ENCODE measurements at places on chromosomes 3 and 15.
A peak's percentile ranks its signal among the peaks of the same experiment; 100 is the strongest.

- DNase-seq, result no peak
These were observed 364.4 kb downstream of the PTPRG start for GRCh38 chr3:61925721-61926120.

DNA sequence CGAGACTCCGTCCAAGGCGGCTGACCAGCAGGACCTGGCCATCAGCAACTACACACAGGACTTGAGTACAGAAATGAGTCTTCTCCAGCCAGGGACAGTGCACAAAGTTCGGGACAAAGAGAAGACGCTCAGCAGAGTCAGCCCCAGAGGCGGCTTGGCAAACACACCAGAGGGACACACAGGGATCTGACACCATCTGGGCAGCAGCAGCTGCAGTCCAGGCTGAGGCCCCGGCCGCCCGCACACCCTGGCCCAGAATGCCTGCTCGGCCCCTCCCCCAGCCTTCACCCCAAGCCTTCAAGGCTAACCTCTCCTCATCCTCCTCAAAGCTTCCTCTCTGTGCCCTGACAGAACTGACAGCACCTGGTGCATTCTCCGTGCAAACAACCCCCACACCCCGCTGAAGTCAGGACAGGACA is 61.1 kb downstream of the XXYLT1 start:
- no peak for DNase-seq

DNA sequence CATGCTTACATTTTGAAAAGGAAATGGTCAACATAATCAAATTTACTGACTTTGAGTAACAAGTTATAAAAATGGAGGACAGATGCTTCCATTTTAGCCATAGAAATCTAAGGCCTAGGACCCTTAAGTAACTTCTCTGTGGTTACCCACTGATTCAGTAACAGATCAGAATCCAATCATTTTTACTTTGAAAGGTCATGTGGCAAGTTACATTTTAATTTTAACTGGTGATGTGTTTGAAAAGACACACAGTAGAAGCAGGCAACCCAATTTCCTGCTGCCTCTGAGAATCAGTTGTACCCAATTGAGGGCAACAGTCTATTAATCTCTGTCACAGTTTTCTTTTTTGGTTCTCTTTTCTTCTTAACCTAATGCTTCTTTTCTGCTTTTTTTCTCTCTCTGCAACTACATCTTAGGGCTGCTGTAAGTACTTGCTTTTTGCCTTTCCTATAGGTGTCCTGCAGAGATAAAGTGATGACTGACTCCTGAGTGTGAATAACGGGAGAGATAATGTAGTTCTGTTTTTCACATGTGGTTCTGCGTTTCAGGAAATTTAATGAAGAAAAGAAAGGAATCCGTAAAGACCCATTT is 3.3 kb downstream of the ZWILCH start:
- no peak for DNase-seq

GRCh38 chr3:71388535-71389120 is 194.9 kb downstream of the FOXP1 start:
- DNase-seq, result no peak

DNA sequence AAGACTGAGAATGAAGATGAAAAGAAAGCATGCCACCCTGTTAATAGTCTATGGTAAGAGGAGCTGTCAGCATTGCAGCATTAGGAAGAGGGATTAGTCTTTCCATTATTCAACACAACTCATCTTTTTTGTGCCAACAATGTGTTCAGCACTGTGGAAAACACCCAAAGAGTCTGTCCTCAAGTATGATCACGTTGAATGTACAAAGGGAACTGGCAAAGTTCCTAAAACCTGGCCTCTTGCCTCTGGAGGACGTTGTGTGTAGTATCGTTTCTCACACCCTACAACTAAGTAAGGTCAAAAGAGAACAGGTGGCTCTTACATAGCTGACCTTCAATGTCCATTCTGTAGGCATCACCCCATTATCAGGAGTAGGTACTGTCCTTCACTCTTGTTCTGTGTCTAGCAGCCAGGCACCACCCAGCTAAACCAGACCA is 147.9 kb upstream of the THBS1 start:
- DNase-seq, result no peak

DNA sequence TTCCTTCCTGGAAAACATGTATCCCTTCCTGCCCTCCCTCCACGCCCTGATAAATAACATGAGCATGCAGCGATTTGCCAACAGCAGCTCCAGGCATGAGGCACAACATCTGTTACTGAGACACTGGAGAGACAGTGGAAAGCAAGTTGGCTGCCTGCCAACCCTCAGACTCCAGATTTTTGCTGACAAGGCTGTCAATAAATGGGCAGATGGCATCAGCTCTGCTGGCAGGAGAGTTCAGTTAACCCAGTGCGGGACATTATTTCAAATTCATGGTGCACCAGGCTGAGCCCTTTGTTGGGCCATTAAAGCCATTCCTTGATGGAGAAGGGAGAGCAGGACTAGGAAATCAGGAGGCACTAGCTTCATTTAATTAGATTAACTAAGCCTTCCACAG is 293.3 kb downstream of the MEX3B start:
- no peak for DNase-seq

GRCh38 chr3:143263852-143264513 is 144.4 kb downstream of the CHST2 start:
- DNase-seq, result no peak

DNA sequence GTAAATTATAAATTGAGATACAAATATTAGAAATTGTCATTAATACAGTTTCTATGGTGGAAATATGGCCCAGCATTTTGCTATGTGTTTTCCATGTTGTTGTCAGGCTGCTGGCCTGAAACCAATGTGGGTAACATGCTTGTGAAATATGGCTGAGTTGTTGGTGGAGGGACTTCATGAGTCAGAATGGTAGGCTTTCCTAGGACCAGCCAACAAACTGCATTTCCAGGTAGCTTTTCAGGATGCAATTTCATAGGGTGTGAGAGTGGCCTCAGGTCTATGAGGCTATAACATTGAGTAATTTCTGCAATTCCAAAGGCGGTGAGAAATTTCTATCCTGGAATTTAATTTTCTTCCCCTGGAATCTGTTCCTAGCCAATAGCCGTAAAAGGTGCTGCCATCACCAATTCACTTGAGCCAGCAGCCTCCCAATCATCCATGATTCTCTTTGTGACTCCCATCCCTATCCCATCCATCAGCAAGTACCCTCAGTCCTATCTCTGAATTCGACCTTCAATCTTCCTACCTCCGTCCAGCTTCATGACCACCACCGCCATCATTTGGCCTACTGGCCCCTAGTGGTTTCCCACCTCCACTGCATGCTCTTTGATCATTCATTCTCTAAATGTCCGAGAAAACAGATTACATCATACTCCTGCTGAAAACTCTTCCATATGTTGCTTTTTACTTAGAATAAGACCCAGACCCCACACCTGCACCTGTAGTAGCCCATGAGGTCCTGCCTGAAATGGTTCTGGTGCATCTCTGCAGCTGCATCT is 276.6 kb upstream of the CFAP20DC start:
- DNase-seq, result no peak

GRCh38 chr3:177196456-177197040 is 734 bp downstream of the TBL1XR1 start:
- no peak for DNase-seq

DNA sequence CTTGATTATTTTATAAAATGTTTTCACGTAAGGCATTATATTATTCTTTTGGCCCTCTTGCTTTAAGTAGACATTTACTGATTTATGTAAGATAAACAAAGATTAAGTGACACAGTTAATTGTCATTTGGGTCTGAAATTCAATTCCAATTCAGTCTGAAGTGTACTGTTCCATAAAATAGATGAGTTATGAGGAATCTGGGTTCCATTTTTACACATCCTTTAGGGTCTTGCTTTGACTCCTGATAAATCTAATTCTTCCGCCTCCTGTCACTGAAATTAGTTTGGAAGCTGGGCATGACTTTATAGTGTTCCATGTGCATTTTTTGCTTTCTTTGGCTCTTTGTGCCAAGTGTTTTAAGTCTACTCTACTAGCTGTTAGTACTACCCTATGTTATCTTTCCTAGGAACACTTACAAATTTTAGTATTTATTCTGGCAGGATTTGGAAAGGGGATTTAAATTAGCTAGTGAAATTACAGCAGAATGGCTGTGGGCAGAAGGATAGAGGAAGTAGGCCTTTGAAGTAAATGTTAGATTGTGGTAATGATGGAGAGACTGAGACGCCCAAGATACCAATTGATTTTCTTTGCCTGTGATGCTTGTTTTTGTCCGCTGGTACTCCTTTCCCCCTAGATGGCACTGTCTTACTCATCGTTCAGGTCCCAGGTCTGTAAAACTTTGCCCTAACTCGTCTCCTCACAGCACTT is 14.3 kb downstream of the ARL8B start:
- peak; percentile 10 for DNase-seq

- no peak for DNase-seq
These were observed 136.1 kb upstream of the MEF2A start for GRCh38 chr15:99429681-99430081.

DNA sequence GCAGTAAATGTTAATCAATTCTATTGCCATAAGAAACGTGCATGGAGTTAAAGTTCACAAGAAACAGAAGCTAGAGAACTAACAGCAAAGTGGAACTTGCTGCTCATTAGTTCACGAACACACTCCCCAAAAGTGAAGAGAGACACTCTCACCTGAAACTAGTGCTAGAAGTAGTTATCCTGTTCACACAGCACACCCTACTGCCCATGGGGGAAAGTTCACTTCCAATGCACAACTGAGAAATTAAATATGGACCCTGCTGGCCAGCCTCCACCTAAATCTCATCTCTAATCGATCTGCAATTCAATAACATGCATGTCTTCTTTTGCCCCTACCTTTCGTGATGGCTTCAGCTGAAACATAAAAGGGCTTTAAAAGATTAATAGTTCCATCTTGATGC is 39.4 kb upstream of the FRMD4B start:
- DNase-seq, result no peak

DNA sequence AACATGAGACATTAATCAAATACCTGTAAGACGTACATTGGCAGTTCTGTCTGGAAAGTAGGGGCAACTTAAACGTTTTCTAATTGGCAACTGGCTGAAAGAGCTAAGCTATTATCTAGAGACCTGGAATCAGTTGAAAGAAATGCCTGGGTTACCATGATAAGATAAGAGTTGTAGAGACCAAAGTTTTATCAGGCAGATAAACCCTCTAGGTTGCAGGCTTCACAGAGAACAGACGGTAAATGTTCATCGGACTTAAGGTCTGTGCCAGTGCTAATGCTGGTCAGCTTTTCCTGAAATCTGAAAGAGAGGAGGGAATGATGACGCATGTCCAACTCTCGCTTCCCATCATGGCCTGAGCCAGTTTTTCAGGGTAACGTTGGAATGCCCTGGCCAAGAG is 196.2 kb downstream of the ROBO2 start:
- no peak for DNase-seq

- no peak for DNase-seq
These were observed 73.9 kb upstream of the ADPGK start for GRCh38 chr15:72857331-72858063.

DNA sequence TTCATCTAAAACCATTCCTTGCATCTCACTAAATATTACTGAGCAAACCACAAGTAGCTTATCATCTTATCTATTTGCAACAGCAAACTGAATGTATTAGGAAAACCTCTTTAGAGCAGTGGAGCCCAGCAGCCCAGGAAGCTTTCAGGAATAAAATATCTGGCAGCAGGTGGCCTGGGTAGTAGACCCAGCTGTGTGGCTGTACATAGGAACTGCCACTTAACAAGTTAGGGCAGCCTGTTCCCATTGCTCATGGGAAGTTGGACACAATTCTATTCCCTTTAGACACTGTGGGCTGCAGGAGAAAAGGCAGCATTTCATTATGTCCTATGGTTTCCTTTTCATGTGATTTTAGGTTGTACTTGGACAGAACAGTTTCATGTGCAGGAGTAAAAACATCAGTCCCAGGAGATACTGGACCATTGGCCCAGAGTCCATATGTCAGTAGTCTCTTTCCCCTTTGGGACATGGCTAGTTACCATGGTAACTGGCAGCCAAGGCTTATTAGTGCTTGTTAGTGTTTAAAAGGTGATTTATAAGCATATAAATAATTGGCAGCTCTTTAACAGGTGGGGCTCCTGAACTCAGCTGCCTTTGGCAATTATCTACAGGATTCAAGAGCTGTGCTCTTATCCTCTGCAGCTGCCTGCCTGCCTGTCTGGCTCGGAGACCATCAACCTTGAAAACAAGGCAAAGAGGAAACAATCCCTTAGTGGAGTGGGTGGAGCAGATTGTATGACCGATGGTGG is 28.9 kb upstream of the LSAMP start:
- DNase-seq, result no peak

DNA sequence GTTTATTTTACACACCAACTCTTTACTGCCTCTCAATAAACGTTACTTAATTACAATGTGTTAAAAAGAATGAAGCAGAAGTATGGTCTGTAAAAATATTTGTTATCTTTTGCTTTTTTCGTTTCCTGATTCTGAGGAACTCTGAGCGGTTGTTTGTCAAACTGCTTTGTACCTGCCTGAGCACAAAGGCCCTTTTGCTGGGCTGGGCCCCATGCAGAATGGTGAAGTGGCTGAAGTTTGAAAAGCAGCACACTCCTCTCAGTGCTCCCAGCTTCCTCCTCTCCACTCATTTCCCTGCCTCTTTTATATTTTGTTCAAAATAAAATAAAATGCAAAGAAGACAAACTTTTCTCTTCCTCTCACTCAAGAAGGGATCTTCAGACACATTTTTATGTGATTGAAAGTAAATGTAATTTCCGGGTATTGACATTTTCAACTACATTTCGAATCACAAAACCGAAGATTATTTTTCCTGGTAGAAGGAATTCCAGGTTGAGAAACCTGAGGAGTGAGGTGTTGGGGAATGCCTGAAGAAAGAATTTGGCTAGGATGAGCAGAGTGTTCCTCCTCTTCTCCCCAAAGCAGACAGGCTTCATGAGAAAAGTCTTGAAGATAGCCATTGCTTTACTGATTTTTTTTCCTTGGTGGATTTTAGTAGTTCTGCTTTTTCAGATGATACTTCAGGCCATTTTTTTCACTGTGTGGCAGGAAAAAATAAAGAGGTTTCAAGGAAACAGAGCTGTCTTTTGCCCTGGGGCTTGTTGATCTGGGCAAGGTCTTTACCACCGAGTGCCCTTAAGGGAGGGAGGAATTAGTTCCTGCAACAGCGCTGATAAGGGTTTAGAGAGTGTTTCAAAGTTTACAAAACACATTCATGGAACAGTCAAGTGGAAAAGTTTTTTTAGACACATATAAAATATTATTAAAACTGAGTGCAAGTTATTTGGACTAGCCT is 229.8 kb downstream of the NFKBIZ start:
- DNase-seq, result no peak

- no peak for DNase-seq
These were observed 940 bp upstream of the ACY1 start for GRCh38 chr3:51982352-51982837.

- DNase-seq, result no peak
These were observed 37.3 kb downstream of the CACNA2D2 start for GRCh38 chr3:50466177-50466576.

- DNase-seq, result no peak
These were observed 34.4 kb upstream of the LCTL start for GRCh38 chr15:66600240-66600627.

- DNase-seq, result no peak
These were observed 132.5 kb downstream of the EPHB1 start for GRCh38 chr3:134927599-134927998.

GRCh38 chr15:74565381-74566085 is 24.5 kb downstream of the ARID3B start:
- no peak for DNase-seq

All from stimulated activated CD4-positive, alpha-beta T cell treated with anti-CD3 and anti-CD28 coated beads, TNF-alpha, amount 100 ng/mL, for 24 hours (primary cell).